ENCODE measurements at places on chromosomes 16 and 17.
A peak's percentile ranks its signal among the peaks of the same experiment; 100 is the strongest.

GRCh38 chr17:78184868-78185267, 2.0 kb downstream of the TK1 start:
- DNase-seq = no peak

DNA sequence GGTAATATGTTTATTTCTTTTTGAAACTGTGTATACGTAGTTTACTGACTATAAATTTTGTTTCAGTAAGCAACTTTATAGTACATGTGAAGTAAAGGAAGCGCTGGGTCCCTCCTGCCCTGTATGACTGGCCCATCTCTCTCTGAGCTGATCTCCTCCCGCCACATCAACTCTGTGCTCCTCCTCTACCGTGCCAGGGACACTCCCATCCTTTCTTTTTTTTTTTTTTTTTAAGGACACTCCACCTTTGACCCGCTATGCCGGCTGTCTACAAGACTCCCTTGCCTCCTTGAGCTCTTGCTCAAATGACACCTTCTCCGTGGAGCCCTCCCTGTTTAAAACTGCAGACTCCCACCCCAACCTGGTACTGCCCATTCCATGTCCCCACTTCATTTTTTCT, 35.5 kb downstream of the ERN1 start:
- DNase-seq = no peak

DNA sequence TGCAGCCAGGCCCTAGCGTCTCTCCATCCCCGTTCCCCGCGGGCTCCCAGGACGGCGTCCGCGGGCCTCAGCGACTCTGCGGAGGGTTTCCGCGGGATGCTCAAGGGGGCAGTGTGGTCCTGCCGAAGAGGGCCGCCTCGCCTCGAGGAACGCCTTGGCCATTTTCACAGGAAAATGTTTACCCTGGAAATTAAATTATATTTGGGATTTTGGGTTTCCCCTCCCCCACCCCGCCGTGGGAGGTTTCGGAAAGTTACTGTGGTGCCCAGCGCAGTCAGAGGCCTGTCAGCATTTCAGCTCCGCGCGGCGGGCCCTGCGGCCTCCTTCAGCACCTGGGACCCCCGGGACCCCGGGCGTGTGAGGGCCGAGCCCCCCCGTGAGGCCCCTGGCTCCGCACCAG, 94.5 kb downstream of the PCTP start:
- DNase-seq = peak; percentile 47

DNA sequence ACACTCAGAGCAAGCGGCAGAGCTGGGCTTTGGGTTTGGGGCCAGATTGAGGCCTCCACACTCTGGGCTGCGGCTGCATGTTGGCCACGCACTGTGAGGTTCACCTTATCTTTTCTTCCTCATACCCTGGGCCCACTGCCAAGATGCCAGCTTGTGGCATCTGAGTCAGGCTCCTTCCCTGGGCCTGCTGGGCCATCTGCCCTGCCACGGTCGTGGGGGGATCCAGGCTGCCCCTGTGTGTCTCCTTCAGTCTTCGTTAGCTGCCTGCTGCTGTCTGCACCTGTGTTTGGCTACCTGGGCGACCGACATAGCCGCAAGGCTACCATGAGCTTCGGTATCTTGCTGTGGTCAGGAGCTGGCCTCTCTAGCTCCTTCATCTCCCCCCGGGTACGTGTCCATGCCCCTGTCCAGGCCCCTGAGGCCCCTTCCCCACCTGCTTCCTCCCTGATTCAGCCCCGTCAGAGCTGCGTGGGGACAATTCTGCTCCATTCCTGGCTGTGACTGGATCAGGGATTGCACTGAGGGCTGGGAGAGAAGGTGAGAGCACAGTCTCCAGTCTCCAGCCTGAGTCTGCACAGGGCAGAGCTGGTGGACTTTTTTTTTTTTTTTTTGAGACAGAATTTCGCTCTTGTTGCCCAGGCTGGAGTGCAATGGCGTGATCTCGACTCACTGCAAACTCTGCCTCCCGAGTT, 11.2 kb downstream of the SPNS3 start:
- no peak for DNase-seq

DNA sequence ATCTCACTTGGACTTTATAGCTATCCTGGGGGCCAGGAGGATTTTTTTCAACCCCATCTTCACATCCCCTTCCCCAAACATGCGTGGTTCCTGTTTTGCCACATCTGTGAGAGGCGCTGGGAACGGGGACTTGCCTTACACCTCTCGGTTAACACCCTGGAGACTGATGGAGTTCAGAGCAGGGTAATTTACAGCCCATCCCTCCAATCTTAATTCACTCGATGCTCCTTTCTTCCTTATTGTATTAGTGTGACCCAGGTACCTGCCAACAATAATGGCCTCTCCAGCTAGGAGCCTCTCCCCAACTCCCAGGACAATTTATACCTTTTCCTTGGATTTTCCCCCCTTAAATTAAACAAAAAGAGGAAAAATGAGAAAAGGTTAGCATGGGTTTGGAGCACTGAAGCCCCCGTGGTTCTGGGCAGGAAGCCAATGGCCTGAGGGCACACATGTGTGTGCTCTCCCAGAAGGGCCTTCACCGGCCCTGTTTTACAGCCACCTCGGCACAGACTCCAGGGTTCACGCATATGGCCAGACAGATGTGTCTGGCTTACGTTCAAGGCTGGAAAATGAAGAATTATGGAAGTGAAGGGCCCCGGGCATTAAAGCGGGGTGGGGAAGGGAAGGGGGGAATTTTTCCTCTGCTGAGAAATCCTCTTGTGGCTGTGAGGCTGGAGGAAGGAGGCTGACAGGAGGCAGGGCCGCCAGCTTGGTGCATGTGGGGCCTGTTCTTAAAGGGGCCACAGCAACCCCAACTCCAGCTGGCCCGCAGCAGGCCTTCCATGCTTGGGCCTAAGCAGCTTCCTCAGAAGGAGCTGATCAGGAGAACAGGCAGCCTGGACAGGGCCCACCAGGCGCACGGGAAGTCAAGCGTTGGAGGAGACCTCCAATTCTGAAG, 21.4 kb downstream of the HIC1 start:
- peak; percentile 47 for DNase-seq

- peak; percentile 14 for DNase-seq
Observed at GRCh38 chr17:39393736-39394135, 7.7 kb downstream of the FBXL20 start.

DNA sequence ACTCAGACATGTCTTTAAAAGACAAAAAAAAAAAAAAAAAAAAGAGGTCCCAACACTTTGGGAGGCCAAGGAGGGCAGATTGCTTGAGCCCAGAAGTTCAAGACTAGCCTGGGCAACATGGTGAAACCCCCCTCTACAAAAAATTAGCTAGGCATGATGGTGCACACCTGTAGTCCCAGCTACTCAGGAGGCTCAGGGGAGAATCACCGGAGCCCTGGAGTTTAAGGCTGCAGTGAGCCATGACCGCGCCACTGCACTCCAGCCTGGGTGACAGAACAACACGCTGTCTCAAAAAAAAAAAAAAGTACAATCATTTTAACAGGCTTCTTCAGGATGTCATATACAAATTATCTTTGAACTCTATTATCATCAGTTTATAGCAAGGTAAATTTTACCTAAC, 22.0 kb downstream of the C16orf87 start:
- no peak for DNase-seq

GRCh38 chr16:31333686-31334649, 21.0 kb upstream of the ITGAX start:
- DNase-seq = peak; percentile 30

DNA sequence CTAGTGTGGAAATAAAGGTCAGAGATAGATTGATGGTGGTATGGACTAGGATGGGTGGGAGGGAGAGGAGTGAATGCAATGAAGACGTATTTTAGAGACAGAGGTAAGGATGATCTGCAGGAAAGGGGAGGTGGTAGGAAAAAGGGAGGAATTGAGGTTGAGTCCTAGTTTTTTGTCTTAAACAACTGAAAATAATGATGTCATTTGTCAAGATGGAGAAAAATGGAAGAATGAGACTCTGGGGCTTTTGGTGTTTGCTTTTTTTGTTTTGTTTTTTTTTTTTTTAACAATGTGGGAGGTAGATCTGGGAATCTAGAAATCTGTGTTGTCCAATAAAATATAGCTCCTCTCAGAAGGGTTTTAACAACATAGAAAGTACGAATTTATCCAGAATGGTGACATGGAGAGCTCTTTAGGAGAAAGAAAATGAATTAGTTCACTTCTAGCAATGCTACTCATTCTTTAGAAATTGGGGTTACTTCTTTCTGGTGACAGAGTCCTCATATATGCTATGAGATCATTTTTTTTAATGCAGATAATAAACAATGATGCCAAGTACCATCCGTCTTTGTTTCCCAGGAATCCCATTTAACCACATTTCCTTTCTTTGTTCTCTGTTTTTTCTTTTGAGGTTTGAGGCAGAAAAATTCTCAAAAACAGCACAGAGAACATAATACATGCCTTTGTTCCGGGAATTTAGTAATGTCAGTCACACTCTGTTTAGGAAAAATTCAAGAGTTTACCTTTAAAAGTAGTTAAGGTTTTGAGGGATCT, 225.3 kb upstream of the COX10 start:
- no peak for DNase-seq

- no peak for DNase-seq
Observed at GRCh38 chr17:40567377-40567776, 2.1 kb upstream of the CCR7 start.

All from choroid plexus epithelial cell (primary cell).